HS-27A (cell line): ENCODE measurements at places on chromosomes 6 and 20.

DNA sequence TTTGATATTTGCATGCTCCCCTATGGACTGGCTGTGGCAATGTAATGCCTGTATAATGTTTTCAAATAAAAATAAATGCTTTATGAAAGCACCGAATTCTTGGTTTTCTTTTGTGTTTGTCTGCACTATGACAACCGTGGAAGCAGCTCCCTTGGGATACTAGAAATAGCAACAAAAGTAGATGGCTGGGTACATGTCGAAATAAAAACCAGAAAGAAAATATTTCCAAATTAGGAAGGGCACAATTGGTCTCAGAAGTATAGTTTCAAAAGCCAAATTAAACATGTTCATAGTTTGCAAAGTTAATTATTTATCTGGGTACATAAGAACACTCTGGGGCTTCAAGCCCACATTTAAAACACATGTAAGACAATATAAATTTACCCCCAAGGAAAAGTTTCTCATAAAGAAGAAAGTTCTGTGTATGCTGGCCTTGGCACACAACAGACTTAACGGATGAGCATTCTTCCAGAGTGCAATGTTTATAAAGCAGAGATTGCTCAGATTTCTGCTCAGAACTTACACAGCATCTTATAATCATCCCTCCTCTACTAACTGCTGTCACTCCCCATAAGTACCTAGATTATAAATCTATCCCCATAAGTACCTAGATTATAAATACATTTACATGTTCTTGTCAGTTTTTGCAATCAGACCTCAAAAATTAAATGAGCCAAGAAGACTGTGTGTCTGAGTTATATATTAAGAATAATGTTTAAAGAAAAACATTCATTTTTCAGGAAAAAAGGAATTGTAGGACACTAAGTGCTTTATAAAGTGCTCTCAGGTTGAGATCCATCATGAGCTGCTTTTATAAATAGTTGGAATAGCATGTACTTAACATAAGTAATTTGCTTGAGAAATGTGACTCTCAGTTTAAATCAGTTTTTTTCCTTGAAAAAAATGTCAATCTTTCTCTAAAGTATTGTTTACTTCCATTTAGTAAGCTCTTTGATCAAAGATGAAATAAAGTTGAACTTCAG, 230.2 kb upstream of the PLN start:
- DNase-seq = no peak

GRCh38 chr20:38173237-38174156, 8.4 kb upstream of the TGM2 start:
- DNase-seq = peak; percentile 93

DNA sequence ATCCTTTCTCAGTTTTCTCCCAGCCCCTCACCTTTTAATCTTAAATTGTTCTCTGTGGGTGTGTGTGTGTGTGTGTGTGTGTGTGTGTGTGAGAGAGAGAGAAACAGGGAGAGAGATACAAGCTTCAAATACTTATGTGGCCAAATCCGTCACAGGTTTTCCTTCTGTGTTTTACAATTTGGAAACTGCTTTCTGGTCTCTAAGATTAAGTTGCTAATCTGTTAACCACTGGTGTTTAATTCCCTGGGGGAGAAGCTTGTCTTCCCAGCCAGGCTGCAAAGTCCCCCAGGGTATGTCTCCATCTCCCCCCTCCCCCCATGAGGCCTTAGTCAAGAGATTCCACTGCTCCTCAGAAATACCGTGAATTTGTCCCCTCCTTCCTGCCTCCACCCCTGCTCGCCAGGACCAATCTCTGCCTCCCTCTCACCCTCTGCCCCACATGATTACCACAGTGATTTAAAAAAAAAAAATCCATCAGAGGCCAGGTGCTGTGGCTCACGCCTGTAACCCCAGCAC, 49.0 kb downstream of the RIPOR3 start:
- no peak for DNase-seq

- no peak for DNase-seq
These were observed 53.8 kb upstream of the HDAC2 start for GRCh38 chr6:114024746-114025145.

GRCh38 chr20:10662661-10663458, 10.9 kb downstream of the JAG1 start:
- DNase-seq = no peak

- no peak for DNase-seq
These were observed 7.0 kb upstream of the ZNFX1 start for GRCh38 chr20:49284818-49285217.

GRCh38 chr20:62286493-62287064, 16.2 kb upstream of the ADRM1 start:
- DNase-seq = no peak

DNA sequence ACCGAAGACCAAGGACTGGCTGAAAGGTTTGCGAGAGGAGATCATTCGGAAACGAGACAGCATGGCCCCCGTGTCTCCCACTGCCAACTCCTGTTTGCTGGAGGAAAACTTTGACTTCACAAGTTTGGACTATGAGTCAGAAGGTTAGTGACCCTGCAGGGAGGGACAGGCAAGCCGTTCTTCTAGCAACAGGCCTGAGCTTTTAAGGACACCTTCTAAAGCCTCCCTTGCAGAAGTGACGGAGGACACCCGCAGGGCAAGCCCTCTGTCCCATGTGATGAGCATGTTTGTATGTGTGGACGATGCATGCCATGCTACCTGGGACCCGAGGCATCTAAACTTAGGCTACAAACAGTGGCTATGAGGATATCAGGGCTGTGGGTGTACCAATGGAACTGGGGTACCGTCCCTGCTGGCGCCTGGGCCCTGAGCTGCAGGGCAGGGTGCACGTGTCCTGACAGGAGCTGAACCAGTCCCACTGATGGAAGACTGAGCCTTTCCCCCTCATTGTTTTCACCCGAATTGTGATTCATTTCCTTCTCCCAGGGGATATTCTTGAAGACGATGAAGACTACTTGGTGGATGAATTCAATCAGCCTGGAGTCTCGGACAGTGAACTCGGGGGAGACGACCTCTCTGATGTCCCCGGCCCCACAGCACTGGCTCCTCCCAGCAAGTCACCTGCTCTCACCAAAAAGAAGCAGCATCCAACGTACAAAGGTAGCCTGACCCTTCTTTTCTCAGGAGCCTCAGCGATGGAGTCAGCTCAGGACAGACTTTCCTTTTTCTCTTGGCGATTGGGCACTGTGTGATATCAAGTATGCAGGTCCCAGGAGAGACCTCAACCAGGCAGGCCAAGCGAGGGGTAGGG, 84.4 kb downstream of the SERAC1 start:
- no peak for DNase-seq

GRCh38 chr6:14306151-14306906, 188.8 kb downstream of the CD83 start:
- no peak for DNase-seq

GRCh38 chr6:17907406-17908229, 79.8 kb downstream of the KIF13A start:
- peak; percentile 95 for DNase-seq

- DNase-seq = no peak
These were observed 697.3 kb downstream of the TFAP2A start for GRCh38 chr6:9717568-9717967.

DNA sequence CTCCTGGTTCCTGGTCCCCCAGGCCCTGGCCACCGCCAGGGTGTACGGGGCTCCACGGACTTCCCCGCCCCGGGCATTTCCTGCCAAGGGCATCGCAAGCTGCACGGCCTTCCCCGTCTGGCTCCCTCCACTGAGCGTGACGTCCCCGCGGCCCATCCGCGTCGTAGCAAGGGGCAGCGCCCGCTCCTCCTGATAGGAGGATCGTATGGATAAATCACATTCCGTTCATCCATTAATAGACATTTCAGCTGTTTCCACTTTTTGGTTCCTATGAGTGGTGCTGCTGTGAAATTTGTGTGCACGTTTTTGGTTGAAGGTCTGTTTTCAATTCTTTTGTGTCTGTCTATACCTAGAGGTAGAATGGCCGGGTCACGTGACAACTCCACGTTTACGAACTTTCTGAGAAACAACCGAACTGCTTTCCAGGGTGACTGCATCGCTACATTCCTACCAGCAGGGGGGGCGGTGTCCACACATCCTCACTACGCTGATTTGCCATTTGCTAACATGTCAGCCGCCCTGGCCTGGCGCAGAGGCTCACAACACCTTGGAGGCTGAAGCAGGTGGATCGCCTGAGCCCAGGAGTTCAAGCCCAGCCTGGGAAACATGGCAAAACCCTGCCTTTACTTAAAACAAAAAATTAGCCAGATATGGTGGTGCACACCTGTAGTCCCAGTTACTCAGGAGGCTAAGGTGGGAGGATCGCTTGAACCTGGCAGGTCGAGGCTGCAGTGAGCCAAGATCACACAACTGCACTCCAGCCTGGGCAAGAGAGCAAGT, 37.7 kb downstream of the KCNQ2 start:
- DNase-seq = no peak

DNA sequence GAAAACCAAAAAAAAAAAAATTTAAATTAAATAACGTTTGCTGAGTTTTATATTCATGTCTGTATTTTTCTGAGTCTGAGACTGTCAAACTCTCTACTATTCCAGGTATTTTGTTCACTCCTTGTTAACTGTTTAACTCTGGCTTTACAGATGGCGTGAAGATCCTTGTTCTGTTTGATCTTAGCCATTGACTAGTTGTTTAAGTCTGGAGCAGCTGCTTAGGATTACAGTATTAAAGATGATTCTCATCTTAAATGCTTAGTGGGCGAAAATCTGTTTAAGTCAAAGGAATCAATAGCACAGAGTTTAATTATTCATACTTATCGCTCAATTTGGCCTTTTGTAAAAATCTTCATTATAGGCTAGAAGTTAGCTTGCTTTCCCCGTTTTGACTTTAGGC, 2.4 kb downstream of the PHACTR2 start:
- DNase-seq = no peak

DNA sequence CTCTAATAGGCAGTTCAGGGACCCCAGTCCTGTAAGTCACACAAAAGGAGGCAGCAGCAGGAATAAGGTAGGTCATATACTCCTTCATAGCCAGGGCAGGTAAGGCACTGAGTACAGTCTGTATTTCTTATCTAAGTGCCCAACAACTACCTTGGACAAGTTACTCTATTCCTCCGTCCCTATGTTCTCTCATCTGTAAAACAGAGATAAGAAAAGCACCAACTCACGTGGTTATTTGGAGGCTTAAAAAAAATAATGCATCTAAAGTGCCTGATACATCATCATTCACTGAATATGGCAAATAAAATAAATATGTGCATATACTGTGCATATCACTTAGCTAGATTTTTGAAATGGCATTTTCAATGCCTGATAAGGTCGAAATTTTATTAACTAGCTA, 298.1 kb upstream of the CDYL start:
- no peak for DNase-seq

DNA sequence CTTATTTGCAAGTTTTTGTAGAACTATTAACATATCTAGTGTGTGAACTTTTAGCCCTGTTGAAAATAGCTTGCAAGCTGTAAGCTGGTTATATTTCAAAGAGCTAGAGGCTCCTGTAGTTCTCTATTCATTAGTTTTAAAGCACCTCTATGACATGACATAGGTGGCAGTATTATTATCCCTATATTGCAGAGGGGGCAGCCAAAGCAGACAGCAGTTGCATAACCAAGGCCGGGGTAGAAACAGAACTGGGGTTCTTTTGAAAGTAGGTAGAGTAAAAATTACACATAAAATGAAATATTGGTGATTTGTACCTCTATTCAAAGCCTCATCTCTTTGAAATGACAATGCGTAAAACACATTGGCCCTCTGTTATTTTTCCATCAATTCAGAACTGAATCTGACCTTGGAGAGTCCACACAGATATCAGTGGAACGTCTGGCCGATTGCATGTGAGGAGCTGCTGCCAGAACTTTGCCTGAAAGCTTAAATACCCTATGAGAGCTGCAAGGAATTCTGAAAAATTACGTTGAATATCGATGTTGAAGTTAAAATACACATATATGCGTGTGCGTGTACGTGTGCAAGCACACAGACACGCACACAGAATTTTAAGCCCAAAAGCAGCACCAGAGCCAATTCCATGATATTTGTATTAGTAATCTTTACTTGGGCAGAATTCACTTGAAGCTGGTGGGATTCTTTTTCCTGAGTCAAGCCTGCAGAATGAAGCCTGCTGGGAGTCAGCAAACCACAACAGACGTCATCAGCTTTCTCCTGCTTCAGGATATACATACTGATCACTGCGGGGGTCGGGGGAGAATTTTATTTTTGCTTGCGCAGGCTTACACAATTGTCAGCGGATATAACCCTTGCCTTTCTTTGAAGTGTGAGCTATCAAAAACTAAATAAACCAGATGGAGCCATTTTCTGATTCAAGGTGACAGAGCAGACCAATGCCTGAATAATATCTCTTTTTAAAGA, 163.2 kb downstream of the PDE7B start:
- DNase-seq = peak; percentile 98

DNA sequence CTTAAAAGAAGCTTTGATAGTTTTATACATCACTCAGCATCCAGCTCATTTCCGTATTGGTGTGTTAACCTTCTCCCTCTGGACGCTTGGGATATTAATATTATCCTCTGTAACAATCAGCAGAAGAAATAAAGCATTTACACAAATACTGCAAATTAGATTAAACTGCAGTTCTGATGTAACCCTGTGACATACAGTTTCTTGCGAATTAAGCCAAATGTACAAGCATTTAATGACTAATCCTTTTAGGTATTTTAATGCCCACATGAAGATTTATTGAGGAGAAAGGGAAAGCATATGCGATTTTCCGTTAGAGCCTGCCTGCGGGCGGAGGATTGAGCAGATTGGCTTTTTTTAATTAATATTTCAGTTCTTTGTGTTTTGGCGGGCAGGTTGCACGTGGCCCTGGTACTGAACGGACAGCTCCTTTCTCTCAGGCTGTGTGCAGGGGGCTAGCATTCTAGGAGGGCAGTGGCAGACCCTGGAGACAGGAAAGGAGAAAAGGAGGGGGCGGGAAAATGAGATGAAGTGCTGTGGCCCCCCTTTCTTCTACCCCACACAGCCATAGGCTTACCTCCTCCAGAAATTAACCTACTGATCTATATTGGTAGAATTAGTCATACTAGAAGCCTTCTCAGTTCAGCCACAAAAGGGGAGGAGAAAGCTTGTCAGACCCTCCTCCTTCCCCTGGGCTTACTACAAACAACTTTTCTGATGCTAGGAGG, 14.1 kb upstream of the TFAP2D start:
- DNase-seq = no peak

- DNase-seq = no peak
These were observed 43.0 kb downstream of the PXDC1 start for GRCh38 chr6:3708540-3708939.

GRCh38 chr20:32611286-32611685, 26.2 kb upstream of the NOL4L start:
- DNase-seq = no peak

DNA sequence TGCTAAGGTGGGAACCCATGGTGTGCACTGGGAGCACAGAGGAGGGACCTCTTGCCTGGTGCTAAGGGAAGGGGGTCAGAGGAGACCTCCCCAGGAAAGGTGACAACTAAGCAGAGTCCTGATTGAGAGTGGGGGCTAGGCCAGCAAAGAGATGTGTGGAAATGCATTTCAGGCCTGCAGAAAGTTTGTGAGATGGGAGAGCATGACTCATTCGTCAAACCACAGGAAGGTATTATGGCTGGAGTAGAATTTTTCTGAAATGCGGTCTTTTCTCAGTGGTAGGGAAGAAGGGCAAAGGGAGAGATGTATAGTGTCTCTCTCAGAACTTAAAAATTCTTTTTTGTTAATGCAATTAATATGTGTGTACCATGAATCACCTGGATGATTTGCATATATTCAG, 23.6 kb upstream of the EDN1 start:
- DNase-seq = no peak

GRCh38 chr20:16490696-16491095, 82.6 kb downstream of the KIF16B start:
- DNase-seq = no peak
